ENCODE measurements at places on chromosomes 2 and 18.

GRCh38 chr18:8756571-8756970 lies 51.2 kb downstream of the MTCL1 start:
- no peak for DNase-seq

DNA sequence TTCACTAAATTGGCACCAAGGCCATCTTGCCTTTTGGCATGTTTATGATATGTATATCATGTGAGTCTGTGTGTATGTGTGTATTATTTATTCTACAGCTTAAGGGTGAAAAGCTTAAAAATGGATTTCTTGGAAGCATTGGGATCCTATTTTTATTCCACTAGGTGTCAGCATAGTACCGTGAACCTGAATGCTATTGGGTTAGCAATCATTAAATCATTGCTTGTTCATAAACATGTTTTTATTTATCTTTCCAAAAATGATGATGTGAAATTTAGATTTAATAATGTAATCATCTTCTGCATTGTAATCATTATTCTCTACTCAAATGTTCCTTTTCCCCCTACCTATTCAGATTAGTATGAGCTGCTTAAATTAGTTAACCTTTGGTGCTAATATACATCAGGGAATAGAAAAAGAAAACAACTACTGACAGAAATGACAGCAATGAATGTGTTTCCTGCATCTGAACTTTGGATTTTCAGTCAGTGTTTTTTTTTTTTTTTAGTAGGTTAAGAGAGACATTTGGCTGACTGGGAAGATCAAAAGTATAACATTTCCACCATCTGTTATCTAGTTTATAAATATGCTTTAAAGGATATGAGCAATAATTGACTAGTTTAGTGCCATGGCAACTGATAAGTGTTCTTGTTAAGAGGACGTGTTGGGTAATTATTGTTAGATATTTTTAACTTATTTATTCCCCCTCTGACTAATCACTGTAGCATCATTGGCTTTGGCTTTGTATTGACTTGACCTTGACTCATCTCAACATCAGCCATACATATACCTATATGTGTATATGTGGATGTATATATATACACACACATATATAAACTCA lies 14.1 kb upstream of the ZSWIM2 start:
- DNase-seq = no peak

- no peak for DNase-seq
These were observed 309.0 kb downstream of the CMPK2 start for GRCh38 chr2:6556755-6557154.

DNA sequence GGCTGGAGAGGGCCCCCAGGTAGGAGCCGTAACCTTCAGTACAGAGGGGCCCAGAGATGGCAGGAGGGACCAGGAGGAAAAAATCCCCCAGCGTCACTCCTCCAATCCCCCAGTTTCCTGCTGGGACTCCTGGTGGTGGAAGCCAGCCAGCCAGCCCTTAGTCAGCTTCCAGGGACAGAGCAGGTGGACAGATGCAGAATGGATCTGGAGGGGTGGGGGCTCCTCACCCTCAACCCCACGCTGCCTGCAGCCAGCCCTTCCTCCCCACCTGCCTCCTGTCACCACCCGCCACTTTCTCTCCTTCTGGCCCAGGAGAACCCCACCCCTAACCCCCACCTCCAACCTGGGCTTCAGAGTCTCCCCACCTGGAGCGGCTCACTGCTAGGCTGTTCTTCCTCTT lies 21.1 kb downstream of the EMX1 start:
- no peak for DNase-seq

DNA sequence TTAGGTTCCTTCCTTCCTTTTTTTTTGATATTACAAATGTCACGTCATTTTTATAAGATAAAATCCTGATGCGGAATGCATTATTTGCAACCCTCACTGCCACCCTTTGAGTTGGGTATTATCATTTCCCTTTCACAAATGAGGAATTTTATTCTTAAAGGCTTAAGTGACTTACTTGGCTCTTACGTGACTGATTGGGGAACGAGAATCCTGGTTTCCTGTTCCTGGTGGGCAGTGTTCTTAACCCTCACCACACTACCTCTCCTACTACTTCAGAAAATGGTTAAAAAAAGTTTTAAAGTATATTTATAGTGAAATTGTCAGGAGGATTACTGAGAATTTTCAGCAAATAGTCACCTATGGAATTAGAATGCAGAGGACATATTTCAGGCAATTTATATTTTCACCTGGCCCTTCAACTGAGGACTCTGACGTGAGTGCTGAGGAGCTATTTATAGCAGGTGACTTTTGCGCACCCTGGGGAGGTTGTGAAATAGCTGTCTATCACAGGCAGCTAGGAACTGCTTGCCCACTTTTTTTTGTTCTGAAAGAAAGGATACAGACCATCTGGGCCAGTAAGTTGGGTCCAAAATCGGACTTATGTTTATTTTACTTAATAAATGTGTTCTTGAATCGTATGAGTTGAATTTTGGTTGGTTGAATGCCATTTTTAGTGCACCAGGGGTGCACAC lies 18.7 kb upstream of the RASGRP3 start:
- no peak for DNase-seq

DNA sequence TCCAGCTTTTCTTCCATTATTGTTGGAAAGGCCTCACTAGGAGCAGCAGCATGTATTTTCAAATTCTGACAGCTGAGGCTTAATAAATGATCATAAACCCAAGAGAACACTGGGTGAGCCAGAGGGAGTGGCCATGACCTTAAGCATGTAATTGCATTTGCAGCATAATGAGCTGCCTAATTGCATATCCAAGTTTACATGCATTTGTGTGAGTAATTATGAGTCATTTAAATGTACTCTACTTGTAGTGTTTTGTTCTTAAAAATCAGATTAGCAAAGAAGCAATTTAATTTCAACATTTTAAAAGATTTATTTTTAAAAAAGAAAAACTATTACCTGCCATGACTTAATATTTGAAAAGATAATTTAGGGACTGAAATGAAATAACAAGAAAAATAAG lies 74.8 kb downstream of the NOL10 start:
- DNase-seq = no peak

- DNase-seq = no peak
These were observed 689.3 kb downstream of the NR4A2 start for GRCh38 chr2:155643056-155643775.

DNA sequence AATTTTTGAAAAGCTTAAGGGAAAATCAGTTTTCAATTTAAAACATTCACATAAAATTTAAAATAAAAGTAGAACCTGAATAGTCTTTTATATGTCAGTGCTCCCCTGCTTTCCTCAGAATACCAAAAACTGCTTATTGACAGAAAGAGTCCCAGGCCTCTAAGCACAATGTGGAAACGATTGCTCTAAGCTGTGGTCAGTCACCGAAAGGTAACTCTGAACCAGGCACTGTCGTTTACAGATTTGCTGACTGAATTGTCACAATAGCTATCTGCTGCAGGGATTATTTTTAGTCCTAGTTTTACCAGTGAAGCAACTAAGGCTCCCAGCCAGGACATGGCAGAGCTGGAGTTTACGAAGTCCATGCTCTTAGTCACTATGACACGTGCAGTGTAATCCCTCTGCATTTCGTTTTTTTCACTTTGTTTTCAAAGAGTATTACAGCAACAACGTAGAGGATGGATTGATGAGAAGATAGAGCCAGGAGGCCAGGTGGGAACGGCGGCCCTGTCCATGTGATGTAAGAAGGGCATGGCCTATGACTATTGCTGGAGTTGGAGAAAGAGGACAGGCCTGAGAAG lies 28.1 kb upstream of the TMEM247 start:
- no peak for DNase-seq

GRCh38 chr18:54261894-54262293 lies 7.4 kb upstream of the POLI start:
- no peak for DNase-seq

DNA sequence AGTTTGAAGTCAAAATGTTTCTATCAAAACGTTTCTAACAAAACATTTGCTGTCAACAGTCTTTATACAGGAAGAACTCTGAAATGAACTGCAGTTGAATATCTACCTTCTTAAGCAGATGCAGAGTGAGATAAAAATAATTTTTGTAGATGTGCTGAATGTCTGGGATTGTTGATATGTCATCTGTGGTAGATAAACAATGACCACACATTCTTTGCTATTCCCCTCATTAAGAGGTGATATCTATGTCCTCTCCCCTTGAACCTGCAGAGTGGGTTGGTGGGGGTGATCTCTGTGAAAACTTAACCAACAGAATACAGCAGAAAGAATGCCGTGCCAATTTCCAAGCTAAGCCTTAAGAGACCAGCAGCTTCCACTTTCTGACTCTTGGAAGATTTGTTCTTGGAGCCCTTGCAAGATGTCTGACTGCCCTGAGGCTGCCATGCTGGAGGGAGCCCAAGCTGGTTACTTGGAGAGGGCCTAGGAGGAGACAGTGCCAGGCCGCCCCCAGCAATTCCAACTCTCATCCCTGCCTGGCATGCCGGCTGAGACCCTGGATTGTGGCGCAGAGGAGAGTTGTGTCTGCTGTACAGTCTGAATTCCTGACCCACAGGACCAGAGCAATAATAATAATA lies 80.8 kb downstream of the COLEC12 start:
- DNase-seq = no peak

DNA sequence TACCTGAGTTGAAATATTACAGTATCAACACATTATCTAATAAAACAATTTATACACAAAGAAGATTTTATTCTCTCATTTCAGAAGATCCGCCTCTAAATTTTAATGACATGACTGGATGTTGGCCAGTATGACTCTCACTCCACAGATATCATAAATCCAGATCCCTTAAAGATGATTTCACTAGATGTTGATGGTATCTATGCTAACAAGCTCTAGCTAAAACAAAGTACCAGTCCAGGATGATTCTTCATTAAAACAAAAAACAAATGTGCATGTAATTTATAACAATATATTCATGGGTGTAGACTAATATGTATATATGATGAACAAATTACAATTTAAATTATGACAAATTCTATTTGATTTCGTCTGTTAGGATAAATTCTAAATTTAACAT lies 708.4 kb downstream of the SATB2 start:
- no peak for DNase-seq

GRCh38 chr2:205903549-205904129 lies 182.3 kb downstream of the INO80D start:
- DNase-seq = no peak

DNA sequence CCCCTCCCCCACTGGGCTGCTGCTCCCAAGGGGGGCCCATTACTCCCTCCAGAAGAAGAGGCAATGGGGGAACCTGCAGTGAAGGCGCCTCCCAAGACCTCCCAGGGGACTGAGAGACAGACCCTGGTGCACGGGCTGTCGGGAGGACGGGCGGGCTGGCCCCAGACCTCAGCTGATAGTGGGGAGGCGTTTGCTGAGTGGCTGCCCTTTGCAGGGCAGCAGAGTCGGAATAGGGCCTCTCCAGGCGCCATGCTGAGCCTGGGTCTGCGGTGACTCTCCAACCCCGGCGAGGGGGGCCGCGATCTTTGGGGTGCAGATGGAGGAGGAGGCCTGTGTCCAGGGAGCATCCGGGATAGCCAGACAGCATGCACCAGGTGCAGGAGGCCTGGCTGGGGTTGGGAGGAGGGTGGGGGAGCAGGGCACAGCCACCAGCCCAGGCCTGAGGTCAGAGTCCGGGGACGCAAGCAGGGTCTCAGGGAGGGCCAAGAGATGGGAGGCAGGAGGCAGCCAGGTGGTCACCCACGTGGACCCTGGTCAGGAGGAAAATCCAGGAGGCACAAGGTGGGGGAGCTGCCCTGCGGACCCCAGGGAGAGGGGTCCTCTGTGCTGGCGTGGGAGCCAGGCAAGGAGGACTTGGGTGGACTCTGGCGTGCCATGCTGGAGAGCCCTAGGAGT lies 11.0 kb downstream of the CROCC2 start:
- DNase-seq = no peak

DNA sequence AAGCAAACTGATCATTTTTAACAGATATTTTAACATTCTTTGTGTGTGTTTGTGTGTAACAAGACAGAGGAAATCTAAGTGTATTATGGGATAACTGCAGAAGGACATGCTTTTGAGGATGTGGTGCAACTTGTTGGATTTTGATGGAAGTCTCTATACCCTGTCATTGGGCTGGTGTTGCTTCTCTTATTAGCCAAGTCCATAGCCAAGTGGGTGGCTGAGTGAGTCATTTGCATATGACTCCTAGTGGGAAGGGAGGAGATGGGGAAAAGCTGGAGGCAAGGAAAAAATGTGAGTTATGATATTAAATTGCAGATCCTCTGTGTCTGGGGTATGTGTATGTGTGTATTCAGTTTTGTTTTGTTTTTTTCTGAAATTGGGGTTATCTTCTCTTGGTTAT lies 879.9 kb downstream of the DCC start:
- no peak for DNase-seq

DNA sequence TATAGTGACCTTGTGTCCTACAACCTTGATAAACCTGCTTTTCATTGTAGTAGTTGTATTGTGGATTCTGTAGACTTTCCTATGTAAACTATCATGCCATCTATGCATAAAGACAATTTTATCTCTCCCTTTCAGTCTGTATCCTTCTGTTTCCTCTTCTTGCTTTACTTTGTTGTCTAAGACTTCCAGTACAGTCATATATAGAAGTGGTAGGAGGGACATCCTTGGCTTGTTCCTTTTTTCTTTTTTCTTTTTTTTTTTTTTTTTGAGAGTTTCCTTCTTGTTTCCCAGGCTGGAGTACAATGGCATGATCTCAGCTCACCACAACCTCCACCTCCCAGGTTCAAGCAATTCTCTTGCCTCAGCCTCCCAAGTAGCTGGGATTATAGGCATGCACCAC lies 39.7 kb downstream of the UBE2F start:
- no peak for DNase-seq

GRCh38 chr2:196961889-196962288 lies 35.4 kb upstream of the PGAP1 start:
- no peak for DNase-seq

GRCh38 chr2:230234845-230235244 lies 9.3 kb downstream of the SP140 start:
- no peak for DNase-seq

DNA sequence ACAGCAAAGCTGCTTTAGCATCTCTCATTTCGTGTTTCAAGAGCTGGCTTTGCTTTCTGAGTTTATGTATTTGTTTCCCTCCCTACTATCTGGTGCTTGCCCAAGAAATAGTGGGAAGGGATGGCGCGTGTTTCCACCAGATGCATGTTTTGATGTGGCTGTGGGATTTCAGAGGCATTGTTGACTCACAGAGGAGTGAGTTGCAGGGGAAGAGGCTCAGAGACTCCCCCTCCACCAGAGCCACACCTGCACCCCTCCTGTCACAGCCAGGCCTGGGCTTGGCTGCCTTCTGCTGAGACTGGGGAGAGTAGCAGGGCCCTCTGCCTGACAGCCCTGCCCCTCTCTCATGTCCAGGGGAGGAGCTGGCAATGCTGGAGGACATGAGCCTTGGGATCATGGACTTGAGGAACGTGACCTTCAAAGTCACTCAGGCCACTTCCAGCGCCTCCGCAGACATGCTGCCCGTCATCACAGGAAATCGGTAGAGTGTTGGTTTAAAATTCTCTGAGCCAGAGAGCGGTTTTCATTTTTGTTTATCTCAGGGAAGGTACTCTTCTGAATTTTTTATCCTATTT lies 42.9 kb downstream of the COA5 start:
- DNase-seq = no peak

DNA sequence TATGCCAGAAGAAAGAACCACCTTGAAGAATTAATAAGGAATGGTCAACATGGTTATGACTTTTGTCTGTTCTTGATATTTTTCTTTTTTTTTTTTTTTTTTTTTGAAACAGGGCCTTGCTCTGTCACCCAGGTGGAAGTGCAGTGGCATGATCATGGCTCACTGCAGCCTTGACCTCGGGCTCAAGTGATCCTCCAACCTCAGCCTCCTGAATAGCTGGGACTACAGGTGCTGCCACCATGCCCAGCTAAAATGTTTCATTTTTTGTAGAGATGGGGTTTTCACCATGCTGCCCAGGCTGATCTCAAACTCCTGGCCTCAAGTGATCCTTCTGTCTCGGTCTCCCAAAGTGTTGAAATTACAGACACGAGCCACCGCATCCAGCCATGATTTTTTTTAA lies 53.4 kb upstream of the ACSL3 start:
- DNase-seq = no peak
